ENCODE measurements at places on chromosomes 2 and 18. TPM values are rescaled to one million over a fixed set of nuclear protein-coding genes. Genes with fewer than 3 reads are reported as not detected.

- H3K4me3 ChIP-seq: no peak overlapping the region
- no peaks in the 10 kb centered on the region for H3K36me3 ChIP-seq
- H3K27ac ChIP-seq: no peak overlapping the region
- H3K27me3 ChIP-seq: no peaks in the 10 kb centered on the region
- H3K4me1 ChIP-seq: no peaks in the 10 kb centered on the region
- DNase-seq: no peak
These were observed 9.6 kb upstream of the PELI1 start for GRCh38 chr2:64153811-64154210.

DNA sequence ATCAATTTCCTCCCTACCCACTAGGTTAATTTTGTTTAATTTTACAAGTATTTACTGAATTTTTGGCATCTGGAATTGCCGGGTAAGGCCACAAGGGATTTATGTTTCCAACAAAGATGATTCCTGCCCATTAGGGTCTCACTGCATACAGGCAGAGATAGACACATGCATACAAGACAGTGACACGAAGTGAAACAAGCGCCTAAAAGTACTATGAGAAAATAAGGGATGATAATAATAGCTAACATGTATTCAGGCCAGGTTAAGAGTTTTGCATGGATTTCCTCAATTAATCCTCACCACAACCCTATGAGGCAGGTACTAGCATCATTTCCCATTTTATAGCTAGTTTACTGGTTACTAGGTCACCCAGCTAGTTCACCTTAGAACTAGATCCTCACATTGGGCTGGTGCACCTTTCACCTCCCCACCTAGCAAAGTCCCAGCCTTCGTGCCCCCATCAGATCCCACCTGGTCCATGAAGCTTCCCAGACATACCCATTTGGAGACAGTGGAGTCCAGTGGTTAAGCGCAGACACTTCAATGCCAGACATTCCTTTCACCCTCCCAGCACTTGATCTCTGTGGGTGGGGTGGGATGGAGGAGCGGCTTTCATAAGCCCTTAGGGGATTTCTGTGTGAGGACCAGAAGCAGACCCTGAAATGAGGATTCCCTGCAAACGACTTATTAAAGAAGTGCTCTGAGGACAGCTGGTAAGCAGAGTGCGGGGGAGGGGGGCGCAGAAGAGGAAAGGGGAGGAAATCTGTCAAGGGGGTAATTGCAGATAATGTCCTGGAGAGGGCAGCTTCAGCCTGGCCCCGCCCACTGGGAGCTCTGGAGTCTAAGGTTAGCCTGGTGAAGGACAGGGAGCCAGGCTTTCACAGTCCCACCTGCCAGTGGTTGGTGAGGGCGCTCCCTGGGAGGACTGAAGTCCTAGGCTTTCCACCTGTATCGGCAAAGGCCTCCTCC, 5.8 kb upstream of the DGUOK start:
- no peaks in the 10 kb centered on the region for H3K4me1 ChIP-seq
- no peaks in the 10 kb centered on the region for H3K27me3 ChIP-seq
- H3K27ac ChIP-seq: no peak overlapping the region
- DNase-seq: no peak
- H3K36me3 ChIP-seq: no peaks in the 10 kb centered on the region

DNA sequence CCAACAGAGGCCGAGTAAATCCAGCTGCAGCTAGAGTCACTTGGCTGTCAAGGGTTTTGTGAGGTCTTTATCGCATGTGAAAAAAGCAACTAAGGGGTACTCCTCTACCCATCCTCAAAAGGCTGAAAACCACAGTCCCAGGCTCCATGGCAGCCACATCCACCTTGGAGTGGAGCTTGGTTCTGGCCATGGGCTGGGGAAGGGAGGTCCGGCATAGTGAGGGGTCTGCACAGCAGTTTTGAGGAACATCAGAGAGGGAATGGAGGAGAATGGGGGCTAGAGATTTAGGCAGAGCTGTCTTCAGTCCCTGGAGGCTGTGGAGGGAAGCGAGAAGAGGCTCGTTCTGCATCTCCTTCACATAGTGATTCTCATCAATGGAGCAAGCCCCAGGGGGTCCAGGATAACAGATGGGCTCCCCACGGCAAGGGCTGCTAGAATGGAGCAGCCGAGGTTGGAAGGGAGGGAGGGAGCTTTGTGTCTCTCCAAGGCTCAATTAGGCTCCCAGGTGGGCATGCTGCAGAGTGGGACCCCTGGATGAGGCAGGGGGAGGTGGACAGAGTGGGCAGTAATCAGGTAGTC, 21.0 kb downstream of the MROH2A start:
- H3K27ac ChIP-seq: no peak overlapping the region
- H3K4me3 ChIP-seq: no peak overlapping the region
- DNase-seq: peak; percentile 52
- H3K4me1 ChIP-seq: no peaks in the 10 kb centered on the region

DNA sequence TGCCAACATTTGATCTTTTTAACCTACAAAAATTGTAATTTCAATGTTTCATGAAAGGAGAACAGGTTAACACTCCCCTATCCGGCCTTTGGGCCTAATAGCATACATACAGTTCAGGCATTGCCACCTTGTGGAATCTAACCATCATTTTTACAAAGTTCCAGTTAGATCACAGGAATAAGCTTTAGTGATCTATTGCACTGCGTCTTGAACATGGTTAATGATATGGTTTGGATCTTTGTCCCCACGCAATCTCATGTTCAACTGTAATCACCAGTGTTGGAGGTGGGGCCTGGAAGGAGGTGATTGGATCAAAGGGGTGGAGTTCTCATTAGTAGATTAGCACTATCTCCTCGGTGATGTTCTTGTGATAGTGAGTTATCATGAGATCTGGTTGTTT, 58.2 kb upstream of the NEUROD1 start:
- no peaks in the 10 kb centered on the region for H3K4me1 ChIP-seq
- no peak overlapping the region for H3K27ac ChIP-seq
- H3K27me3 ChIP-seq: no peaks in the 10 kb centered on the region

DNA sequence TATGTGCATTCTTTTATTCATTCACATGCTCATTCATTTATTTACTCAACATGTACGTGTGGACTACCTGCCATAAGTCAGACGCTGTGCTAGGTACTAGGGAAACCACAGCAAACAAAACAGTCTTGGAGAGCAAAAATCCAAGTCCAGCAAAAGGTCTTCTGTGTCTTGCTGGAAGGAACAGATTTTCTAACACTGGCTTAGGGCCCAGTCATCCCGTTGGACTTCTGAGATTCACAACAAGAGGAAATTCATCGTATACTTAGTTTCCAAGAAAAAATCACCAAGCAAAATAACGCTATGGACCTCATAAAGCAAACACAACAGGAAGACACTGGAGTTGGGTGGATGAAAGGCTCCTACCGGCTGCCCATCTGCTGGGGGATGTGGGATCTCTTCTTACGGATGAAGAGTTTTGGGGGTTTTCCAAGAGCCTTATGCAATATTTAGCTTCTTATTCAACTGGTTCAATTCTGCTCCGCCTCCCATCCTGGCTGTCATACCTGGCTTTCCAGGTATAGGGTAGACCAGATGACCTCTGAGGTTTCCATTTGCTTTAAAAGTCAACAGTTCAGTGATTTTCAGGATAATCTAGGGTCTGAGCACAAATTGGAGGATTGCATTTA, 262.7 kb downstream of the HAUS1 start:
- H3K4me1 ChIP-seq: no peaks in the 10 kb centered on the region
- H3K36me3 ChIP-seq: no peaks in the 10 kb centered on the region
- H3K27me3 ChIP-seq: no peaks in the 10 kb centered on the region
- no peak overlapping the region for H3K27ac ChIP-seq
- no peak for DNase-seq

GRCh38 chr18:26656944-26657536, 108.7 kb upstream of the KCTD1 start:
- no peaks in the 10 kb centered on the region for H3K4me1 ChIP-seq
- peak overlapping the region; percentile 87 for H3K27ac ChIP-seq
- H3K4me3 ChIP-seq: peak overlapping the region; percentile 58
- no peaks in the 10 kb centered on the region for H3K27me3 ChIP-seq

- no peak overlapping the region for H3K27ac ChIP-seq
- H3K4me1 ChIP-seq: no peaks in the 10 kb centered on the region
- no peaks in the 10 kb centered on the region for H3K27me3 ChIP-seq
- no peak for DNase-seq
These were observed 72.4 kb downstream of the KIAA1328 start for GRCh38 chr18:36901277-36901701.

GRCh38 chr2:223601932-223602666, at the start of gene SCG2:
TSS of gene SCG2 (minus strand) at chr2:223602361. CDS start at chr2:223599282, 3,079 bp downstream.
- H3K36me3 ChIP-seq: no peaks in the 10 kb centered on the region
- peak; percentile 73 for DNase-seq
- H3K4me3 ChIP-seq: no peak within 1 kb of the TSS
- H3K27ac ChIP-seq: no peak within 1 kb of the TSS
- H3K4me1 ChIP-seq: no peaks in the 10 kb centered on the region
- H3K27me3 ChIP-seq: no peaks in the 10 kb centered on the region

DNA sequence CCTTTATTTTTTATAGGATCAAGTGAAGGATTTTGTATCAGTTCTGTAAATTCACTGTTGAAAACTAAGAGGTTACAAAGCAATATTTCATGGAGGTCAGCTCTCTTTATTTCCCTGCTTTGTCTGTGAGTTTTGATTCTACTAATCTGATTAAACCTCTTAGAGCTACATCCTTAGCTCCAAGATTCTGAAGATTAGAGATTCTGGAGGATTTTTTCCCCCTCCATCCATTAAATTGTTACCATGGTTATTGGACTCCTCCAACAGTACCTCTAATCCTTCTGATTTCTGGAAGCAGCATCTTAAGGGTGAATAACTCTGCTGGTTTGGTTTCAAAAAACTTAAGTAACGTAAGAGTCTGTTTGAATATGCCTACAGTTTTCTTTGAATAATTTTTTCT, 110.0 kb downstream of the TANC1 start:
- H3K4me1 ChIP-seq: peaks cover 76% of the 10 kb centered on the region
- H3K4me3 ChIP-seq: no peak overlapping the region
- H3K27ac ChIP-seq: no peak overlapping the region
- H3K36me3 ChIP-seq: no peaks in the 10 kb centered on the region
- no peaks in the 10 kb centered on the region for H3K27me3 ChIP-seq
- no peak for DNase-seq

- no peak overlapping the region for H3K4me3 ChIP-seq
- no peaks in the 10 kb centered on the region for H3K4me1 ChIP-seq
- no peak overlapping the region for H3K27ac ChIP-seq
- H3K27me3 ChIP-seq: no peaks in the 10 kb centered on the region
These were observed 102.8 kb upstream of the MAP2 start for GRCh38 chr2:209321076-209321475.

GRCh38 chr18:78676622-78677482, 302.8 kb upstream of the SALL3 start:
- H3K4me1 ChIP-seq: no peaks in the 10 kb centered on the region
- DNase-seq: no peak
- no peaks in the 10 kb centered on the region for H3K27me3 ChIP-seq
- H3K4me3 ChIP-seq: no peak overlapping the region

DNA sequence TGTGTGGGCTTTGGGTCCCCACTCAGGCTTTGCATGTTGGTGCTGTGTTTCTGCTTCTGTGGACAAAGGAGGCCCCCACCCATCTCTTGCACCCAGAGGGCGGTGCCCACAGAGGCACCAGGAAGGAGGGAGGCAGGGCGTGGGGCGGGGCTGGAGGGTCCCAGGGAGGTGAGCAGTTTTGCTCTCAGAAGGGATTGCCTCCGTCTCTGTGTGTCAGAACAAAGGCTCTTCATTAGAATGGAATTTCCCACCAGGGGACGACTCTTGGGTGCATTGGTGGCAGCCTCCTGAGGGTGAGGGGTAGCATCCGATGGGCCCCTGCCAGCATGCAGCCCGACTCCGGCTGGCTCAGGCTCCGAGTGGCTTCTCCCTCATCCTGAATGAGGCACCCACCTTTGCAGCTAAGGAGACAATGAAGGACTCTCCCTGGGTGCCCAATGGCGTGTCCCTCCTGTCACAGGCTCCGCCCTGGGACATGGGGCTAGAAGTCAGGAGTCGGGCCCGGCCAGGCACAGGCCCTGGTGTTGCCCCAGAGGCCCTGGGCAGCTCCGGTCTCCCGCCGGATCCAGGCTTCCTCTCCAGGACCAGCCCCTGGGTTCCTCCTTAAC, 7.0 kb upstream of the ERFE start:
- H3K4me1 ChIP-seq: peaks cover 3% of the 10 kb centered on the region
- H3K36me3 ChIP-seq: peaks cover 8% of the 10 kb centered on the region
- no peak overlapping the region for H3K27ac ChIP-seq
- no peak for DNase-seq

- H3K4me3 ChIP-seq: no peak overlapping the region
- H3K4me1 ChIP-seq: no peaks in the 10 kb centered on the region
- H3K27ac ChIP-seq: no peak overlapping the region
- peak; percentile 40 for DNase-seq
- H3K27me3 ChIP-seq: no peaks in the 10 kb centered on the region
- H3K36me3 ChIP-seq: no peaks in the 10 kb centered on the region
These were observed 36.2 kb downstream of the CAPN13 start for GRCh38 chr2:30770816-30771576.

- H3K36me3 ChIP-seq: no peaks in the 10 kb centered on the region
- H3K4me3 ChIP-seq: no peak overlapping the region
- no peaks in the 10 kb centered on the region for H3K27me3 ChIP-seq
- H3K27ac ChIP-seq: no peak overlapping the region
- DNase-seq: no peak
- H3K4me1 ChIP-seq: no peaks in the 10 kb centered on the region
These were observed 131.8 kb upstream of the HNRNPA3 start for GRCh38 chr2:177080746-177081284.

GRCh38 chr2:15939556-15939853, 845 bp upstream of the MYCN start:
- no peaks in the 10 kb centered on the region for H3K4me1 ChIP-seq
- DNase-seq: no peak
- peak overlapping the region; percentile 30 for H3K4me3 ChIP-seq
- no peaks in the 10 kb centered on the region for H3K27me3 ChIP-seq

- no peaks in the 10 kb centered on the region for H3K36me3 ChIP-seq
- no peak for DNase-seq
- H3K4me1 ChIP-seq: peaks cover 2% of the 10 kb centered on the region
- no peak overlapping the region for H3K27ac ChIP-seq
These were observed 26.1 kb downstream of the DIPK1C start for GRCh38 chr18:74430806-74431571.

DNA sequence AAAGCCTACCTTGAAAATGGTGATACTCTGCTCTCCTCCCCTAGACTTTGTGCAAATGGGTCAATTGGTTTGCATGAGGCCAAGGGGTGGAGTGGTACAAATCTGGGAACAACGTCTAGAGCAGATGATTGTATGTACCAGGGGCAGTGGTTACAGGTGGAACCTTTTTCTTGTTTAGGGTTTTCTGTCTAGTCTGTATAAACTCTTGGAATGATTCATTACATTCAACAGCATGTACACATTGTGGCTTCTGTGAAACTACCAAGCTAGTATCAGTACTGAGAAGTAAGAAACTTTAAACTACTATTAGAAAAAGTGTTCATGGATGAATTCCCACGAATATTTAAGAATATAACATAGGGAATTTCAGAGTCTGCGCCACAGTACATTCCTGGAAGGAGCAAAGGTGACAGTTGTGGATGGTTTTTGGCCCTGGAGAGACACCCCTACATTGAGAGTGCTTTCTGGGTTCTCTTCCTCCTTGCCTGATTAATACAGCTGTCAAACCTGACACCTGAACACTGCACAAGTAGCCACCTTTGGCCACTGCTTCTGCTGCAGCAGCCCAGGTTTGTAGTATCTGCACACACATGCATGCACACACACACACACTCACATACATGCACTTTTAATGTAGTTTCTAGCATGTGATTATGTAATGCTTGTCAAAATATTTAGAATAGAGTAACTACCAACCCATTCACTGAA, 30.0 kb downstream of the CFAP221 start:
- no peaks in the 10 kb centered on the region for H3K4me1 ChIP-seq
- H3K27me3 ChIP-seq: no peaks in the 10 kb centered on the region
- no peak for DNase-seq

Gene KLHL29
- 4.2 TPM for total RNA-seq

Gene C2orf92
- total RNA-seq: 3.0 TPM

Gene TCF23
- total RNA-seq: not detected

Gene LGALSL
- total RNA-seq: 19.1 TPM

Gene TGIF1
- 32.1 TPM for total RNA-seq

Gene NTSR2
- total RNA-seq: not detected

Gene SLC4A5
- total RNA-seq: 0.28 TPM

Gene ALK
- 0.26 TPM for total RNA-seq

Gene HRH4
- total RNA-seq: not detected

Gene C2orf80
- not detected for total RNA-seq
